ENCODE measurements at places on chromosomes 4 and X.

GRCh38 chr4:108850219-108850649 is 87.4 kb upstream of the ETNPPL start:
- DNase-seq, result no peak

- no peak for DNase-seq
These were observed 10.1 kb upstream of the SASH3 start for GRCh38 chrX:129769467-129770154.

GRCh38 chr4:86633854-86634253 is 39.7 kb downstream of the PTPN13 start:
- DNase-seq, result no peak

GRCh38 chrX:30144971-30145731 is 70.2 kb upstream of the MAGEB2 start:
- no peak for DNase-seq

DNA sequence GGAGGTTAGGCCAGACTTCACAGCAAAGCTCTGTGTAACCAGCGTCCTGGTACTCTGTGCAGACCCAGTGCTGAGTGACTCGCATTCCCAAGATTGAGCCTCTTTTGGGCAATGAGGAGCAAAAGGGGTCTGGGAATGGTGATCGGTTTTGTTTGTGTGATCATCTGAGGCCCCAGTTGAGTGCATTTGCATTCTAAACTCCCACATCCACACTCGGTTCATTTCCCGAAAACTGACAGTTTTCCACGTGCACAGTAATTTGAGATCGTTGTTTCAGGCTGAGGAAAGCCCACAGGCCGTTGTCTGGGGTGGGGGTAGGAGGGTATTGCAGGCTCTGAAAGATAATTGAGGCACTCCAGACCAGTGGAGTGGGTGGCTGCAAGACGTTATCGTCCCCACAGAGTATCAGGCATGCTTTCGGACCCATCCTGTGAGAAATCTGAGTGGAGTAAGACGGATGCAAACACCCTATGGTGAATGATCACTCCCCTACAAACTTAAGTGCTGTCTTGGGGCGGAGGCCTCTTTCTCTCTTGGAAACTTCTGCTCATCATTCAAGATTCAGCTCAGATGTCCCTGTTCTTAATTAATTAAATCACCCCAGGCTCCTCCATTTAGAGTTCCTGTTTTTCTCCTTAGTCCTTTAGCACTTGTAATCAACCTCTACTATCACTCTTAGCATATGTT is 96.1 kb downstream of the AFF1 start:
- no peak for DNase-seq

GRCh38 chrX:14073071-14073470 is 43.4 kb upstream of the GEMIN8 start:
- no peak for DNase-seq

- no peak for DNase-seq
These were observed 39.3 kb downstream of the LNX1 start for GRCh38 chr4:53551958-53552357.

DNA sequence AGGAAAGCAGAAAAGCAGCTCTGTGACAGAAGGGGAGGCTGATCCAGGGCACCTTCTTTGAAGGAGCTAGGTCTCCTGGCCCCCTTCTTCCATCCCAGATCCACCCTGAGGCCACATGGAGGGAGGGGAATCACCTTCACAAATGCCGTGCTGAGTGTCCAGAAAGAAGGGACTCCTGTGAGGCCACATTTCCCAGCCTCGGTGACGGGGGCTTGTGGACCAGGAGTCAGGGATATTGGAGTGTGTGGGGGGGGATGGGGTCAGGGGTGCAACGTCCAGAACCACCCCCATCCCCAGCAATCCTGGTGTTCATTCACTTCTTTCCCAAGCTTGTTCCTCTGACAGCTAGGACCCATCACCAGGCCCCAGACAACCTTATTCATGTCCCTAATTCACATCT is 4.7 kb downstream of the TIMM17B start:
- no peak for DNase-seq

- DNase-seq, result no peak
These were observed 62.5 kb downstream of the PAQR3 start for GRCh38 chr4:78876568-78877320.
